Left renal pelvis (tissue), 4 donors: ENCODE measurements at places on chromosomes 4 and X. TPM values are rescaled to one million over a fixed set of nuclear protein-coding genes. Genes with fewer than 3 reads are reported as not detected.

Gene LAMP2
- polyA plus RNA-seq = 169 TPM

Gene GLRA3
- polyA plus RNA-seq = 0.05 TPM

Gene FAT4
- polyA plus RNA-seq = 87.9 TPM

Gene RGN
- polyA plus RNA-seq = 35.0 TPM

Gene IL2
- not detected for polyA plus RNA-seq

Gene RAB39B
- 3.6 TPM for polyA plus RNA-seq

Gene MAGEA4
- polyA plus RNA-seq = not detected

DNA sequence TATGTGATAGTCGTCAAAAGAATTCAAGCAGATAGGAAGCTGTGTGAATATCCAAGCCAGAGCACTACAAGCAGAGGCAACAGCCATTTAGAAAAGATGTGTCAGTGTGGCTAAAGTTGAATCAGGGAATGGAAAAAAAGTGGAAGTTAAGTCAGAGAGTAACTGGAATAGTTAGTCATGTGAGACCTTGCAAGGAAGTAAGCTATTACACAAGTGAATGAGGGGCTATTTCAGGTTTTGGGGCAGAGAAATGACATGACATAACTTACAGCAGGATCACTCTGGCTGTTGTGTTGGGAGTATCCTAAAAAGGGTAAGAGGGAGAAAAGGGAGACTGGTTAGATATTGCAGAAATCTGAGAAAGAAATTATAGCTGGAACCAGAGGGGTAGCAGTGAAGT lies 236.6 kb upstream of the PCDH18 start:
- no peak for DNase-seq

- no peak for DNase-seq
These were observed 1911.7 kb downstream of the PCDH7 start for GRCh38 chr4:32631831-32632230.

GRCh38 chrX:136954930-136955329 lies 74.4 kb upstream of the RBMX start:
- no peak for DNase-seq

DNA sequence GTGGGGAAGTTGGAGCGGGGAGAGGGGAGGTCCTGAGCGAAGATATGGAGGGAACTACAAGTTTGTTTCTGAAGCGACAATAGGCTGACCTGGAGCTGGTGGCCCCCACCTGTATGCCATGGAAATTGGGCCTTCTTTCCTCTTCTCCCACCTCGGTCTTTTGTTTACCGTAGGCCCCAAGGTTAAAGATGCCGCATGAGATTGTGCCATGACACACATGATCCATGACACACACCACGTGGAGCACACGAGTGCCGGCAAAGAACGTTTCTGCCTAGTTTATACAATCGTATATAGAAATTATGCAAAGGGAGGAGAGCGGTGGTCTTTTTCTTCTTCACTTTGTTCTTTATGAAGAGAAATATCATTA lies 408 bp downstream of the TMEM33 start:
- DNase-seq = no peak

GRCh38 chrX:106905064-106905708 lies 2.0 kb upstream of the RIPPLY1 start:
- no peak for DNase-seq

DNA sequence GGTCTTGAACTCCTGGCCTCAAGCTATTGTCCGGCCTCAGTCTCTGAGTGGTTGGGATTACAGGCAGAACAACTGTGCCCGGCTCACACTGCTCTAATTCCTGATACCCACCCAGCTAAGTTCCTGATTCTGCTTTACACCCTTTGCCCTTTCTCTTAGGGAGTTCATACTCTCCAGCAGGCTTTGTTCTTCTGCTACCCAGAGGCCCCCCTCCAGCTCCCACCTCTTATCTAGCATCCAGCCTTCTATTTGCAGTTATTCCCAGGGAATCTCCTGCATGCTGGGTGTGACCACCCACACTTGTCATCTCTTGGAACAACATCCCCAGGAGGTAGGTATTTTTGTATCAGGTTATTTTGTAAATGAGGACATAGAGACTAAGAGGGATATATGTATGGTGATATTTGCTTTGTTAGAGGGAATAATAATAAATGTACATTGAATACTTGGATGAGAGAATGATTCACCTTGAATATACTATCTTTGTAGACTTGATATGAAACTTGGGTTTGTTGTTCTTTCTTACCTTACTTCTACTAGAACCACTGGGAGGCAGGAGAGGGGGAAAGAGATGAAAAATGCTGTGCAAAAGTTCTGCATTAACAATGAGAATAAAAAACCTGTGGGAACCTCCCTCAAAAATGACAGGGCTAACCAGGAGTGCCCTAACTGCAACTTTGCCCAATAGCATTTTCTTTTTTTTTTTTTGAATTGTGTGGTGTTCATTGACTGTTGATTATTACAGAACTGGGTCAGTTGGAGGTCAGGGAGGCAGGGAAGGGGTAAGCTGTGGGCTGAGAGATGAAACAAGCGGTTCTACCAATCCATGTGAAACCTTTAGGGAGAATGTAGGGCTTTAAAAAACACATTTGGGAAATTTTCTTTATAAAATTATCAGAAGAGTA lies 157.4 kb downstream of the SPRY1 start:
- DNase-seq = no peak

DNA sequence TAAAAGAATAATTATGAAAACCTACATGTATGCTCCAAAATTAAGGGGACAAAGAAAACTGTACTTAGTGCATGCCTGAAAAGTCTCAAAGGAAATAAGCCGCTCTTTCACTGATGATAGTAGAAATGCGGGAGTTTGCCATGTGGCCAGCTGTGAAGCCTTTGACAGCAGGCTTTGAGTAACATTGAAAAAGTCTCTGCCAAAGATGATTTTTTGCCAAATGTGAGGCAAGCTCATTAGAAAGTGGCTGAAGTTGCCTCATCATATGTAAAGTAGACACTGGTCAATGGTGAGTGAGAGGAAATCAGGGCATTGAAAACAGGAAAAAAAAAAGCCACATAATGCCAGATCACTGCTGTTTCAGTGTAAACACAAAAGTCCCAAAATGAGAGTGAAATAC lies 2360.1 kb downstream of the PCDH7 start:
- no peak for DNase-seq

GRCh38 chr4:726235-726787 lies 20.7 kb downstream of the PCGF3 start:
- no peak for DNase-seq

- no peak for DNase-seq
These were observed 23.3 kb upstream of the TMEM255A start for GRCh38 chrX:120334603-120335002.

DNA sequence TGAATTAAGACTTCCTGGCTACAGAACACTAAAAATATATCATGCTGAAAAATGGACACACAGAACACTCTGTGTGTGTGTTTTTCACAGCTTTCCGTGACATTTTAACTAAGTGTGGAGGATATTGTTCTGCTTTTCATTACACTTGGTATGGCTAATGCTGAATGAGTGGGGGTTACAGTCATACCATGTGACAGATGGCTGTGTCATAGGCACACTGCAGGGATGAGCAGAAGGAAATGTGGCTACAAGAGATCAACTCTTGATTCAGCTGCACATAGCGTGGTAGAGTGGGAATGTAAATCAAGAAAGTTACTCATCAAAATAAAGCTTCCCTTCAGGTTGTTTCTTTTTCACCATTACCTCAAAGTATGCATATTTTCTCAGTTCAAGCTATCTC lies 669.8 kb downstream of the IQCM start:
- no peak for DNase-seq

DNA sequence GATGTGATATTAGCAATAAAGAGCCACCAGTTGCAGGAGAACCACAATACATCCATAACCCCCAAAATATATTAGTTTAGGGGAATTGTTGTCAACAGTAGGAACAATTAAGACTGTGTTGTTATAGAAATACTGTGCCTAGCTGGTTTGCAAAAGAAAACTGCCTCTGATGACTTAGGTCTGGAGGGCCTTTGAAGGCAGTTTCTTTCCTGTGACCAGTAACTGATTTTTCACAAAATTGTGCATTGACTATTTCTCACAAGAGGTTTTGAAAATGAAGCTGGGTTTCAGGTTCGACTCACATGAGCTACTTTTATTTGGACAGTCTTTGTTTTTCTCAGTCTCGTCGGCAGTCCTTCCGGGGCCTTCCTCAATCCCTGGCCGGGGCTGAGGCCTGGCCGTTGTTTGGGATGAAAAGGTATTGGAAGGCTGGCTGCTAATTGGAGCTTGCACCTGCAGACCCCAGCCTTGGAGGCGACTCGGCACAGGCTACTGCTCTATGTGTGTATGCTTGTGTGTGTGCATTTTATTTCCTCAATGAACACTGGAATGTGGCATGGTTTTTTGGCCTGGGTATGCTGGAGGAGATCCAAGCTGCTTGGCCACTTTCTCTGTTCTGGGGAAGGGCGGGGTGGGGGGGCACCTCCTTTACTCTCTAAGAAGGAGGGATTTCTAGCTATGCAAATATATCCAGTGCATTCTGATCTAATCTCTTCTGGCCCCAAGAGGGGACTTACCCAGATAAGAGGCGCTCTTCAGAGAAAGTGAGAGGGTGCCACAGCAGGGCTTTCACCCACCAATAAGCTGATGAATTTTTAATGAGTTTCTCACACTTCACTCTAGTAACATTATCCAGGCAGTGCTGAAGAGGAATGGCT lies 49.5 kb upstream of the LNX1 start:
- no peak for DNase-seq

DNA sequence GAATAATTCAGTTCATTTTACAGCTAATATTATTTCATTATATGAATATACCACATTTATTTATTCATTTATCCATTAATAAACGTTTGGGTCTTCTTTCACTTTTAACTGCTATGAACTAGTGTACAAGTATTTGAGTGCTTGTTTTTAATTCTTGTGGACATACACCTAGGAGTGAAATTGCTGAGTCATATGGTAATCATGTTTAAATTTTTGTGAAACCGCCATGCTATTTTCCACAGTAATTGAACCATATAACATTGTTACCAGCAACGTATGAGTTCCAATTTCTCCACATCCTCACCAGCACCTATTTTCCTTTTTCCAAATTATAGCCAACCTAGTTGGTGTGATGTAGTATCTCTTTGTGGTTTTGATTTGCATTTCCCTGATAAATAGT lies 388.2 kb downstream of the MAGEE1 start:
- DNase-seq = no peak
